Activated gamma-delta T cell (primary cell): ENCODE measurements at places on chromosomes 5 and 9.

DNA sequence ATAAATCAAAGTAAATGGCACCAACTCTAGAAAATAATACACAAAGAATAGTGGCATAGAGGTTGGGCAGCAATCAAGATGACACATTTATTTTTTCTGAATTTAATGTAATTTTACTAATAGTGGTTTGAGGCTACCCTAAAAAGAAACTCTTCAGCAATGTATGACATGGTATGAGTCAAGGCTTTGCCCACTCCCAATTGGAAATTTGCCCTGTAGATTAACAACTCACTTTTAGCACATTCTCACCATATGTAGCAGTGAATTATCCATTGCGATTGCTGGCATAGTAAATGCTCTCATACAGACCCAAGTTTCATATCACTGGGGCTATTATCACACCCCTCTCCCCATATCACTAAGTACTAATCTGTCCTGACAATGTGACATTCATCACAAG is 832.1 kb upstream of the ZNF608 start:
- DNase-seq = no peak

DNA sequence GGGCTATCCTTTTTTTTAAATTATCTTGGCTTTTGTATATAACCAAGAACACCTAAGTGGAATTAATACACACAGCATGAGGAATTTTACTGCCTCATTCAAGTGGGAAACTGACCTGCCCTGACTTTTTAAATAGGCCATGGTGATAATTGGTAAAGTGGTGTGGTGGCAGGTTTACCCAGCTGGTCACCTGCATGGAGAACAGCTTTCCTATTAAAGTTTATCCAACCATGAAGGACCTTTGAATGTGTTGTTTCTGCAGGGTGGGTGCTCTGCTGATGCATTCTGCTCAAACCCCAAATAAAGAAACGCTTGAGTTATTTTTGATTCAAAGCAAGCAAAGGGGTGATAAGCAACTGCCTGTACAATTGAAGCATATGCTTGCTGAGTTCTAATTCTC is 261.0 kb upstream of the GRIN3A start:
- no peak for DNase-seq

DNA sequence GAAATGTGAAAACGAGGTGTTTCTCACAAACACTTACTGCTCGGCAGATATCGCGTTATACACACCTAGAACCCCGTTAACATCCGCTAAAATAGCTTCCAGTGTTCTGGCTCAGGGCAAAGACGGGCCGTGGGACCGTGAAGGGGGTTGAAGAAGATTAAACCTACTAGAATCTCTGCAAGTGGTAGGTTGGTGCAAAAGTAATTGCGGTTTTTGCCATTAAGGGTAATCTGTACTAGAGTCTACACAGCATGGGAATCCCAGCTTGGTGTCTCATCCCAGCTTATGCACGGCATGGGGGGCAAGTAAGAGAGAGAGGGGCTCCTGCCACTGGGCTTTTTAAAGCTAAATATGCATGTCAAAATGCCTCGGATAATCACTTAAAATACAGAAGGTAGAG is 43.9 kb downstream of the HRH2 start:
- DNase-seq = no peak

GRCh38 chr9:4381744-4382143 is 81.9 kb upstream of the GLIS3 start:
- DNase-seq = no peak

DNA sequence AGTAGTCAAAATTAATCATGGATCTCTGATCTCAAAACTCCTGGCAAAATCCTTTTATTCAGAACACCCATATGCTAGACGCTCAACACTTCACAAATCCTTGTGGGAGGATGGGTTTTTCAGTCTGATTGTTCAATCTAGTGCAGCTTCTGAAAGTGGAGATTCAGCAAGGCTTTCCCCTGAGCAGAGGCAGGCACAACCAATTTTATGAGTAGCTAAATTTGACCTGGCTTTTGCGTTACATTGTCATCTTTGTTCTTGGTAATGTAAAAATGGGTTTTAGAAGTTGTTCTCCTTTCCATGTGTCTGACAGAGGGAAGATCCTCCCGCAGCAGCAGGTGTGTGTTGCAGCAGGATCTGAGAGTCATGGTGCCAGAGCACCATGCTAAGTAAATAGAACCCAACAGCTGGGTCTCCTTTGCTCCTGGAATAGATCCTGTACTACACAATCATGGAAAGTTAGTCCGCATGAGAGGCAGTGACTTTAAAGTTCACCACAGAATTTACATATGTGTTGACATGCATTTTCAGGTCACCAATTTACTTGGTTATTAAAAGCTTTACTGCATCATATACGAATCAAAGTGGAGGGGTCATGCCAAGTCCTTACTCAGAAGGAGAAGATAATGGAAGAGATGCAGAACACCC is 70.1 kb upstream of the MEF2C start:
- DNase-seq = no peak

DNA sequence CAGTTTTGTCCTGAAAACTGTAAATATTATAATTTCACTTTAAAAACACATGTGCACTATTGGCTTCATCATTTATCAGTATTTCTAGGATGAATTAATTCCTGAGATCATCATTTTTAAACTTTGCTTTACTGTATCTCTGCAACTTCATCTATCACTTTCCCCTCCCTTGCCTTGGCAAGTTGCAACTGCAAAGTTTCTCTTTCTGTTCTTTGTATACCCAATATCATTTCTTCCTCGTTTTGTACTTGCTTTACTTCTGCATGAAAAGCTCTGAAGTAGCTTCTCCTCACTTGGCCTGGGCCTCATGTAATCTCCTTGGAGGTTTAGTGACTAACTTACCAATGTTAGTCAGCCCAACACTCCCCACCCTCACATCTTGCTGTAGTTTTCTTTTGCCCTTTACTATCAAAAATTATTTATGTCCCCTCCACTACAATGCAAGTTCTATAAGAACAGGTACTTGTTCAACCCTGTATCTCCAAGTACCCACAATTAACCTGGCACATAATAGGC is 12.8 kb downstream of the C5orf63 start:
- no peak for DNase-seq

- no peak for DNase-seq
Measured at GRCh38 chr5:8773046-8773615, 772.7 kb downstream of the SEMA5A start.

DNA sequence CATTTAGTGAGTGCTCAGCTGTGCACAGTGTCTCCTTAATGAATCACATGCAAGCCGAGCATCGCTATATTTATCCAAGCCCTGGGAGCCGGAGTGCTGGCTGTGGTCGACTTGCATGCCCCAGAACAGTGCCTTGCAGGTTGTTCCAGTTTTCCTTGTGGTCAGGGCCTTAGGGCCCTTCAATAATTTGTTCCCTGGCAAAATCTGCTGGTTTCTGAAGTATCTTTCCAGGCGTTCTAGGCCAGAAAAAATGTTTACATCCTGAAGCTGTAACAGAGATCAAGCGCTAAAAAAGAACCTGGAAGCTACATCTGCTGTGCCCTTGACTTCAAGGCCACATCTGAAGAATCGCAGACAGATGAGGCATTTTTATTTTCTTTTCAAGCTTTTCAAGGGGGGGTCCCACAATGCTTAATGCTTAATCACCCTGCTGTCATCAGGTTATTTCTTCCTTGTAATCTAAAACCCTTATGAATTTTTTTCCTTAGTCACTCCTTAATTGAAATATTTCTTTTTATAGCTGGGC is 105.8 kb downstream of the DOCK2 start:
- DNase-seq = no peak

DNA sequence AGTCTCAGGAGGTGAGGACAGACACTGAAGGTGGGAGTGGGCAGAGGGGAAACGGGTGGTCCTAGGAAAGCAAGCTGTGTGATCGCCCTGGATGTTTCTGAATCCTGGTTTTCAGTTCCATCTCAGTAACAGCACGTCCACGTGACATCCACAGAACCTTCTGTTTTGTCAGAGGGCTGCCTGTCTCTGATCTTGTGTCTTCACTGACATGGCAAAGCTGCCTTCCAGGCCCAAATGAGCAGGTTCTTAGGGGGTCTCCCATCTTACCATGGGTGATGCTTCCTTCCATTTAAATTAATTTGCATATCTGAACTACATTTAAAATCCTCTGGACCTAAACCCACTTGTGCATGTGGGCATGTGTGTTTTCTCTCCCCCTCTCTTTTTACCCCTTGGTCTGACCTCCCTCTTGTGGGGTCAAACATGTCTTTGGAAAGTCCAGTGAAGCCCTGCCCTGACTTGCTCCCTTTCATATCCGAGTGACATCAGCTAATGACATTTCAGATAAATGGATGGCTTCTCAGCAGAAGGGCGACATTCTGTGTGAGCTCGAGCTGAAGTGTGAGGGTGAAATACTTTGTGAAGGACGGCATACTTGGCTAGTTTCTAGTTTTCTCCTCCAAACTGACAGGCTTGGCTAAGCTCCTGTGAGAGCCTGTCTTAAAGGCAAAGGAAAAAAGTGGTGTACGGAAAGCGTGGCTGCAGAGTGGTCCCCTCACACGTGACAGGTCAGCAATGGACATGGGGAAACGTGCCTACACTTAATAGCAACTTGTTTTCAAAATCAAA is 204.8 kb upstream of the S1PR3 start:
- no peak for DNase-seq

- no peak for DNase-seq
Measured at GRCh38 chr9:124283228-124283814, 25.6 kb downstream of the NEK6 start.

- no peak for DNase-seq
Measured at GRCh38 chr9:19213823-19214222, 16.7 kb upstream of the DENND4C start.

GRCh38 chr9:130128251-130128650 is 44.0 kb upstream of the NCS1 start:
- DNase-seq = no peak

GRCh38 chr9:117672369-117672768 is 31.8 kb upstream of the TLR4 start:
- DNase-seq = no peak

DNA sequence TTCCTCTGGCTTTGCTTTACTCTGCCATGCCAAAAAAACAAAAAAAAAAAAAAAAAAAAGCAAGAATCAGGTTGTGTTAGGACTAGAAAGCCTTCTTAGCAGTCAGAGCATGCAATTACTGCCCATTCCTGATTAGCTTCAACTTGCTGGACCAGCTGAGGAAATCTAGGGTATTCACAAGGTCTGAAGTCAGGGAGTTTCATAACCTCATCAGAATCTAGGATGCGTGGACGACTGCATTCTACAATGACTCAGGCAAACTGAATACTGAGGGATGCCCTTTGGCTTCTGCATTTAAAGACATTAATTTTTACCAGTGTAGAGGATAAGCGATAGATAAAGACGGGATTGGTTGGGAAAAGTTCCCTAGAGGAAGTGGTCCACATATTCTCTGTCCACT is 39.2 kb upstream of the SHOC1 start:
- no peak for DNase-seq

DNA sequence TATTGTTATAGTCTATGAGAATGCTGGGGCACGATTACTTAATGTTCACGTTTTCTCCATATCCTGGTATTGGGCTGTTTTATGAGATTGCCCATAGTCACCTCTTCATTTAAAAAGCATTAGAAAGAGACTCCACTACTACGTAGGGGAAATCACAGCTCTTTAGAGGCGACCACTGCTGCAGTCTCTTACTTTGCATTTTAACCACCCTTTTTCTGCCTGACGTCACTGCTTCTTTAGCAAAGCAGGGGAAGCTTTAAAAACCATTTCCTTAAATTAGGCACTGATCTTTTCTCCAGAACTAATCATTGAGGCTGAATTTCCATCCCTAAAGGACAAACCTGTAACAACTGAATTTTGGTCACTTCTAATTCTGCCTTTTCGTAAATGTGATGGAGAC is 38.9 kb downstream of the ZNF608 start:
- no peak for DNase-seq

GRCh38 chr9:134916161-134916665 is 1.5 kb downstream of the FCN1 start:
- no peak for DNase-seq

- no peak for DNase-seq
Measured at GRCh38 chr5:62460578-62460983, 48.0 kb downstream of the IPO11 start.

DNA sequence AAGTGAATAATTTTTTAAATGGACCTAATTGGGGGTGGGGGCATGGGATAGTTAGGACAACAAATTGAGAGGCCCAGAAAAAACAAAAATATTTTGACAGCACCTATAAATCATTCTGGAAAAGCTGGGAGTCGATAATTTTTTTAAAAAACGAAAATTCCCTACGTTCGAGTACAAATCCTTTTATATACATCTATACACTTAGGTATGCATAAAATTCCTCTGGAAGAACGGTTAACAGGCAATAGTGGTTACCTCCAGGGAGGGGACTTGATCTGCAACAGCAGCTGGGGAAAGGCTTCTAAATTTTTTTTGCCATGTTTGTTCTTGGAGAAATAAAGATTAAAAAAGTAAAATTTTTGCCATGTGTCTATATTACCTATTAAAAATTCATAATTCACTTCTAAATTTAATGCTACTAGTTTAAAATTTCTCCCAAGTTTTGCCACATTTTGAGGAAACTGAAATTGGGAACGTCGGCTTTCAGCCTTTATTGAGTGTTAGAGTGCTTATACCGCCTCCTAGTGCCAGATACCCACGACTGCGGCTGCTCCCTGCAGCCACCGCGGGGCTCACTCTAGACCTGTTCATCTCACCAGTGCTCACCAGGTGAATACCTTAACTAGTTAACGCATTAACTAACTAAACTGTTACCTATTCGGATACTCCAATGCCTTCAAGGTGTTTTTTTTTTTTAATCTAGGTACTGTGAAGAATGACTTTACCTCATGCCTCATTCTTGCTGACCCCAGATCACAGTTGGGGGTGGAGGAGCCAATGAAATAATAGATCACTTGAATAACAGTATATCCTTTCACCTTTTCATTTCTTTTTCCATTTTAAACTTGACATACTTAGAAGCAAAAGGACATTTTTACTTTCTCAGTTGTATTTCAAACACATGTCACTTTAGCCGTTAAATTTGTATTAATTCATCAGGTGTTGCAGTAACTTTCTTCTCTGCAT is 1.8 kb upstream of the BHMT start:
- no peak for DNase-seq

GRCh38 chr9:1340390-1340789 is 290.2 kb downstream of the DMRT2 start:
- no peak for DNase-seq

GRCh38 chr9:111648066-111648465 is 13.3 kb upstream of the GNG10 start:
- no peak for DNase-seq

GRCh38 chr5:116534964-116535651 is 39.5 kb downstream of the SEMA6A start:
- no peak for DNase-seq

GRCh38 chr9:8868632-8869031 is 1069.1 kb upstream of the DMAC1 start:
- no peak for DNase-seq

GRCh38 chr9:27192291-27192960 is 83.4 kb downstream of the TEK start:
- DNase-seq = no peak

- DNase-seq = no peak
Measured at GRCh38 chr5:139296862-139297326, 3.4 kb downstream of the MATR3 start.

DNA sequence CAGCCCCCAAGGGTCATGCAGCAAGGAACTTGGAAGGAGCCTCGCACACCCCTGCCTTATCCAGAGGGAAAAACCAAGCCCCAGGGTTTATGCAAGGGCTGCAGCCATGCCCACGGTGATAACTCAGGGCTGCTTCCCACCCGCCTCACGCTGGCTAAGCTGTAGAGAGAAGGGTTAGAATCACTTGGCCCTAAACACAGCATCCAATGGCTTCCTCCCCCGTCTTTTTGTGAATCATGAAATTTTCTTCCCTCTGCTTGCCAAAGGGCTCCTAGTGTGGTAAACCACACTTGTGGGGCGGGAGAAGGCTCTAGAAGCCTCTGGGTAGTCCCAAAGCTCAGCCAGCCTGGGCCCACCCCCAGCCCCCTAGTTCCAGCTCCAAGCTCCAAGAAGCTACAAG is 55.9 kb upstream of the ORM1 start:
- DNase-seq = no peak
